ENCODE measurements at places on chromosomes 13 and 19.

- H3K4me1 ChIP-seq: no peaks in the 10 kb centered on the region
- no peak overlapping the region for H3K4me3 ChIP-seq
- peaks cover 5% of the 10 kb centered on the region for H3K27me3 ChIP-seq
- DNase-seq: no peak
- H3K27ac ChIP-seq: no peak overlapping the region
These were observed 30.9 kb upstream of the CYP2B6 start for GRCh38 chr19:40960062-40960685.

GRCh38 chr19:40716031-40716481 lies 630 bp downstream of the COQ8B start:
- DNase-seq: peak; percentile 19
- peak overlapping the region; percentile 78 for H3K4me3 ChIP-seq
- H3K27ac ChIP-seq: peak overlapping the region; percentile 98
- no peaks in the 10 kb centered on the region for H3K36me3 ChIP-seq

GRCh38 chr19:36401475-36401874 lies 17.0 kb downstream of the ZFP82 start:
- no peaks in the 10 kb centered on the region for H3K4me1 ChIP-seq
- H3K4me3 ChIP-seq: no peak overlapping the region
- H3K27ac ChIP-seq: no peak overlapping the region
- no peak for DNase-seq

- no peak overlapping the region for H3K4me3 ChIP-seq
- H3K36me3 ChIP-seq: peaks cover 5% of the 10 kb centered on the region
- no peak overlapping the region for H3K27ac ChIP-seq
- no peak for DNase-seq
- H3K4me1 ChIP-seq: no peaks in the 10 kb centered on the region
- no peaks in the 10 kb centered on the region for H3K27me3 ChIP-seq
These were observed 20.8 kb downstream of the ZNF283 start for GRCh38 chr19:43847884-43848283.

- peaks cover 9% of the 10 kb centered on the region for H3K4me1 ChIP-seq
- H3K36me3 ChIP-seq: no peaks in the 10 kb centered on the region
- DNase-seq: no peak
These were observed 14.6 kb downstream of the KCTD15 start for GRCh38 chr19:33811246-33811645.

DNA sequence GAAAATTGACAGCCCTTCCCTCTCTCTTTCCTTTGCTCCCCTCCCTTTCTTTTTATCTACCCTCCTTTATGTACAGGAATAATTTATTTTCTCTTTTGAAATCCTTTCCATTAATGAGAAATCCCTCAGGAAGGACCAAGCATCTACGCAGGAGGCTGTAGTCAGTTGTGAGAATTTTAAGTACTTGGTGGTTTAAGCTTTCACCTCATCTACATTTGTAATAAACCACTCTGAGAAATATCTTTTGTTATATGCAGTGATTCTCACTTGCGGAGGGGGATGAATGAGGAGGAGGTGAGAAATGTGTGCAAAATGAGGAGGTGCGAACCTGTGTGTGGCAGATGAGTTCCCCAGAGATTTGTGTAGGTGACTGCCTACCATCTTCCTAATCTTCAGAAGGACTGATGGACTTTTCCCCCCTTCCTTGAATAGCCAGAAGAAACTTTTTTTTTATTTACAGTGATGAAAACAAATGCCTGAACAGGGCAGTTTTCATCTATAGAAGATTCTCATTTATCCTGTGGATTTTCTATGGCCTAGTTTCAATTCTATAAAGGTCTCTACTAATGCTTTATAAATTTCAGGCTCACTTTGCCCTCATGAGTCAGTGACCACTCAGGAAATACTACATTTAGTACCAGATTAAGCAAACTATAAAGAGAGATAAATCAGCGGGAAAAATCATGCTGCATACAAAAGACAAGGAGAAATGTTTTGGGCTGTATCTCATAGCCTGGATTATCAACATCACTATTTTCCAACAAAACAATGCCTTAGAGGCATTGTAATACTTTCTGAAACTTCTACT lies 118.3 kb downstream of the LHFPL6 start:
- no peak overlapping the region for H3K27ac ChIP-seq
- no peaks in the 10 kb centered on the region for H3K27me3 ChIP-seq
- H3K4me1 ChIP-seq: no peaks in the 10 kb centered on the region
- DNase-seq: no peak
- no peaks in the 10 kb centered on the region for H3K36me3 ChIP-seq
- H3K4me3 ChIP-seq: no peak overlapping the region

- no peak for DNase-seq
- peaks cover 6% of the 10 kb centered on the region for H3K4me1 ChIP-seq
- H3K27ac ChIP-seq: no peak overlapping the region
- H3K4me3 ChIP-seq: no peak overlapping the region
- no peaks in the 10 kb centered on the region for H3K27me3 ChIP-seq
These were observed 122.0 kb downstream of the ENOX1 start for GRCh38 chr13:43664700-43665191.
